ENCODE measurements at places on chromosomes 2 and 18.

GRCh38 chr2:201070948-201071478 is 458 bp downstream of the HYCC2 start:
- DNase-seq = no peak

- peak; percentile 39 for DNase-seq
These were observed 104.9 kb downstream of the ANKRD44 start for GRCh38 chr2:197205585-197206215.

GRCh38 chr2:112290088-112290487 is 14.7 kb downstream of the ZC3H6 start:
- DNase-seq = no peak

DNA sequence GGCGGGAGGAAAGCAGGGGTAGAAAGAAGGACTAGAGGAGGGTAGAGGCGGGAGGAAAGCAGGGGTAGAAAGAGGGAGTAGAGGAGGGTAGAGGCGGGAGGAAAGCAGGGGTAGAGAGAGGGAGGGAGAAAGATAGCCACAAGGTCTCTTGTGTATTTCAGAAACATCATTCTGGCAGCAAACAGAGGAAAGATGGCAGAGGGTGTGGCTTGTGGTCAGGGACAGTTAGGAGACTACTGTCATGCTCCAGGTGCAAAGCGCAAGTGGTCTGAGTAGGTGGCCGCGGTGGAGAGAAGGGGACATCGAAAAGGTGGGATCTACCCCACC is 82.4 kb upstream of the TAF1B start:
- DNase-seq = no peak

DNA sequence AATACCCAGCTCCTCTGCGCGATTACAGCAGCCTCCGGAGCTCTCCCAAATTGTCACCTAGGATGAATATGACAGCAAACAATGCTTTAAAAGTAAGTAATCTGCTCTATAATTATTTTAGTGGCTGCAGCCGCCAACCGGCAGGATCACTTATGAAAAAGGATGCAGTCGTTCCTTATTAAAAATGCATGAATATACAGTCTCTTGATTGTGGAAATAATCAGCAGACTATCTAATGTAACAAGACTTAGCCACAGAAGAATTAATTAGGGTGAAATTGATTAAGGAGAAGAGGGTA is 71.8 kb upstream of the STPG4 start:
- DNase-seq = no peak

DNA sequence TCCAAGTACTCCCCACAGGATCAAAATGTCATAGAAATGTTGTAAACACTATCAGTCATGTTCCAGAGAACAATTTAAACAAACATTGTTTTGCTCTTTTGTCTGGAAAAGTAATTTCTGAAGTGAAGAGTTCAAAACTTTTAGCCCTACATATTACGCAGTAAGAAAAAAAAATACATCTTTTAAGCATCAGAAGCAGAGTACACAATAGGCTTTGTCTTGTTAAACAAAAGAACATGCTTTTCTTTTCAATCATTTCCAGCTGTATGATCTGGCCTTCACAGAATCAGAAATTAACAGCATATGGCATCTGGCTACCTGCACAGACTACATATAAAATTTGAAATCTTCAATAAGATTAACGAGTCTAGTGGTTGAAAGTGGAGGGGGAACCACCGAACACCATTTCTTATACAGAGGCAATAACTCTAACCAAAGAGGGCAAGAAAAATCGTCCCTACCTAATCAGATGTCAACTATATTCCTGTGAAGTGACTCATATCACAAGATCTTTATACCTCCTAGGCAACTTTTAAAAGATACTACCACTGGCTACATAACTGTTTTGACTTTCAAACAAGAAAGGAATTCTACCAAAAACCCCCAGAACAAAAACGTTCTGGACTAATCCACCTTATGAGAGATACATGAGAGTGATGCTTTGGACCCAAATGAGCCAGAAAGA is 149.3 kb downstream of the EXOC6B start:
- DNase-seq = no peak

GRCh38 chr2:28648671-28649395 is 102.8 kb upstream of the PPP1CB start:
- DNase-seq = no peak

- no peak for DNase-seq
These were observed 37.5 kb upstream of the SEMA4C start for GRCh38 chr2:96907115-96908041.

- DNase-seq = no peak
These were observed 46.5 kb upstream of the SESTD1 start for GRCh38 chr2:179311101-179311500.

GRCh38 chr2:74457129-74457548 is 1.1 kb upstream of the WBP1 start:
- no peak for DNase-seq

DNA sequence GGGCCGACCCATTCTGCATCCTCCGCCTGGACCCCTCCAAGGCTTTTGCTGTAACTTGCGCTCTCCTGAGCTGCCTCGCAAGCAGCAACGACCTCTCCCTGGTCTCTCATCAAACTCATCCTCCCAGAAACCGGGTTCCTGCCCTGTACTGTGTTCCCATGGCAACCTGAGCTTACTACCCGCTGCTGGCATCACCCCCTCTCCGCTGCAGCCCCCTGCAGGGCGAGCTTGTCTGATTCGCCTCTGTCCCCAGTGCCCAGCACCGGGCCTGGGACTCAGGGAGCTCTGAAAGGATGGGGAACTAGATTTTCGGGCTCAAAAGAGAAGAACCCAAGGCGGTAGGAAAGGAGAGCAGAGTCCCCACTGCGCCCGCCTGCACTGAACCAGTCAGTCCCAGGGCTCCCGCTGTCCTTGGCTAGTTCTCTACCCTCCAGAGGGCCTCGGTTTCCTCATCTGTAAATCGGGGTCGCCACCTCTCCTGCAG is 463 bp downstream of the HS1BP3 start:
- DNase-seq = peak; percentile 8

DNA sequence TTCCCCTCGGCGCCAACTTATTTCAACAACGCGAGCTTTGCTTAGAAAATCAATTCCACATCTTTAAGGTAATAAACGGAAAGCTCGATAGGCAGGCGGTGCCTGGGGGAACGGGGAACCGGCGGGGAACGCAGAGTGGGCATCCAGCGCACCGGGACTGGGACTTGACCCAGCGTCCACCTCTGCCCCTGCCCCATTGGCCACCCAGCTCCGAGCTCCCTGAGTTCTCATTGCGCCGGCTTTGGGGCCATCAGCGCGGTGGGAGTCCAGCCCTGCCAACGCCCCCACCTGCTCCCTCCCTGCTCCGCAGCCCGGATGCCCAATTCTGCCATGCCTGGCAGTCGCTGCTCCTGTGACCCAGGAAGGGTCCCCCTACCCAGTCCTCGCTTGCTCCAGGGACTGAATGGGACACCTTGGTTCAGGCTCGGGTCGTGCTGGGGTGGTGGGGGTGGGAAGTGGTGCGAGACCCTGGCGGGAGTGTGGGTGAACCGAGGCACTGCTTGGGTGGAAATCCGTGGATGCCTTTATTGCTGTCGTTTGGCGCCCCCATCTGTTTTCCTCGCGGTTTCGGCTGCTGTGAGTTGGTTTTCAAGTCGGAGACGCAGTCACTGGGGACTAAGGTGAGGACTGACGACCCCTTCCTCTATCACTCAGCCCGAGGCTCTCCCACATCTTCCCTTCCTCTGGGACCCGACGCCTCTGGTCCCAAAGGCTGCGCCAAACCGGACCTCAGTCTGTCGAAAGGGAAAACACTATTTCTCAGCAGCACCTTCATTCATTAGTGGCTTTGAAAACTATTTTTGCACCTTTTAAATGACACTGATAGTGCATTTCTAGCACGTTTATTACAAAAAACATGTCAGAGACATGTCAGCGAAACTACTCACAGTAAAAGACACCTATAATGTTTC is 2.4 kb upstream of the EVX2 start:
- no peak for DNase-seq

GRCh38 chr18:63518178-63519012 is 23.8 kb upstream of the SERPINB12 start:
- DNase-seq = peak; percentile 21

DNA sequence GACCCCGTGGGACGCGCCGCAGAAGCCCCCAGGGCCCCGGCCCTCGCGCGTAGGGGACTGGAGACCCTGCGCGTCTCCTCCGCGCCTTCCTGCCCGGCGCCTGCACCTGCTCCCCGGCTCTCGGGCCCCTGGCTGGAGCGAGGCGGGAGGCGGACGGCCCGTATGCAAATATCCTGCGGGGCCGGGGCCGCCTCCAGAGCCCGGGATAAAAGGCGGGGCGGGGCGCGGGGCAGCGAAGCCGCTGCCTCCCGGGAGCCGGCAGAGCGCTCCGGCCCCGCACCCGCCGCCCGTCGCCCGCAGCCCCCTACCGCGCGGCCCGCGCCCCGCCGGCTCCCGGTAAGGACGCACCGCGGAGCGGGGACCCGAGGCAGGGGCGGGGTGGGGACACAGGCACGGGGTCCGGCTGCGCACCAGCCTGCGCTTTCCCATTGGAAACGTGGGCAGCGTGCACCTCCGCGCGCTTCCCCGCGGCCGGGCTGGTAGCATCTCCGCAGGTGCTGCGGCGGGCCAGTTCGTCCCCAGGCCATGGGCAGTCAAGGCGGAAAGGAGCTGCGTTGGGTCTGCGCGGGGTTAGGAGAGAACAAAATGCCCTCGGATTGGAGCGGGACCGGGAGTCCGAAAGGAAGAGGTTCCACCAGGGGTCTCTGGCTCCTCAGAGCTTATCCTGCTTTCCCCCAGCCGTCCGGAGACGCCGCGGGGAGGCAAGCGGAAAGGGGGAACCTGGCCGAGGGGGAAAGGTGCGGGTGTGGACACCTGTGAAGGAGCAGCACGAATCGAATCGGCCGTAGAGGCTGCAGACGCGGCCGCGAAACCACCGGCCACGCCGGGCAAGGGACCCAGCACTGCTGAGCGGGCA is at the start of gene ATP6V1C2:
TSS of gene ATP6V1C2 (plus strand) at position 235 of the 856 bp plus-strand sequence. CDS start 1,220 bp downstream, outside the sequence.
- DNase-seq = no peak

- no peak for DNase-seq
These were observed 115.2 kb upstream of the FOSL2 start for GRCh38 chr2:28277466-28277865.

- peak; percentile 52 for DNase-seq
These were observed at the start of gene ITGA6 for GRCh38 chr2:172427256-172427989. Gene ITGA6, plus strand, starts transcription at chr2:172427586.

GRCh38 chr2:133352719-133353118 is 215.5 kb downstream of the NCKAP5 start:
- DNase-seq = no peak

DNA sequence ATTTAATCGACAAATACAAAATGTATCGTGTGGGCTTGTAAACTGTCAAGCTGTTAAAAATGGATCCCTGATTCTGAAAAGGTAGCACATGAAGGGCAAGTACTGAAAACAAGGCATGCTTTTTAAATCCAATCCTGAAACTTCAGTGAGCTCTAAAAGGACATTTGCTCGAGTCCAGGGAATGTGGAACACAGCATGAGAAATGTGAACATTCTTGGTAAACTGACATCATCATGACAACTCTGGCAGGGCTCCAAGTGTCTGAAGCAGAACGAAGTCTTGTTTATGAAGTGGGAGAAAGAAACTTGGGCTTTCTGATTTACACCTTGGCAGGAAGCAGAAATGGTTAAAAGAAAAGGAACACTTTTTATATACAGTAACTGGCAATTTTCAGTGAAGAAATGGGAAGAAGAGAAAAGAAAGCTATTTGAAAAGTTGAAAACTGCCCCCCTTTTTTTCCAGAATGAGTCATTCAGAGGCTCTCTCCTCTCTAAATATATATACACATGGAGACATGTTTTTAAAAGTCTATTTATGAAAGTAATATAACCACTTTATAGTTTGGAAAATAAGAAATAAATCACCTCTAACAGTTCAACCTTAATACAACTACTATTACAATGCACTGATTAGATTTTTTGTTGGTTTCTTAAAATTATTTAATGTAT is 120.8 kb downstream of the GAREM1 start:
- no peak for DNase-seq

DNA sequence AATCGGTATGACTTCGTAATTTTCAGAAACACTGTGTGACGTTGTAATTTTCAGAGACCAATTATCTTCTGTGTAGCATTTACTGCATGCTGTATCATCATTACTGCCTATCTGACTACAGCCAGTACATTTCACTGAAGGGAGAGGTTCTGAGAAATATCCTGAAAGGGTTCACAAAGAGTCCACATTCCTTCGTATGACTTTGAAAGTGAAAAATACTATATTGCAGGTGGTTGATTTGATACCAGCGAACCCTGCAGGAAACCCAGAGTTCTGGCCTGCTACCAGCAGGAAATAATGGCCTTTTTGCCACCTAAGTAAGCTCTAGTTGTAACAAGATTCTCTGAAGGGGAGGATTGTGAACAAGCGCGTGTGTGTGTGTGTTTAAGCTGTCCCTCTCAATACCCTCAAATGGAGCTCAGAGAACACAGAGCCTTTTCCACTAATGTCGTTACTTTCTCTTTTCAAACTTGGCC is 155.5 kb downstream of the ARHGAP28 start:
- no peak for DNase-seq

- no peak for DNase-seq
These were observed 66.9 kb downstream of the ACVR1 start for GRCh38 chr2:157809212-157809611.

DNA sequence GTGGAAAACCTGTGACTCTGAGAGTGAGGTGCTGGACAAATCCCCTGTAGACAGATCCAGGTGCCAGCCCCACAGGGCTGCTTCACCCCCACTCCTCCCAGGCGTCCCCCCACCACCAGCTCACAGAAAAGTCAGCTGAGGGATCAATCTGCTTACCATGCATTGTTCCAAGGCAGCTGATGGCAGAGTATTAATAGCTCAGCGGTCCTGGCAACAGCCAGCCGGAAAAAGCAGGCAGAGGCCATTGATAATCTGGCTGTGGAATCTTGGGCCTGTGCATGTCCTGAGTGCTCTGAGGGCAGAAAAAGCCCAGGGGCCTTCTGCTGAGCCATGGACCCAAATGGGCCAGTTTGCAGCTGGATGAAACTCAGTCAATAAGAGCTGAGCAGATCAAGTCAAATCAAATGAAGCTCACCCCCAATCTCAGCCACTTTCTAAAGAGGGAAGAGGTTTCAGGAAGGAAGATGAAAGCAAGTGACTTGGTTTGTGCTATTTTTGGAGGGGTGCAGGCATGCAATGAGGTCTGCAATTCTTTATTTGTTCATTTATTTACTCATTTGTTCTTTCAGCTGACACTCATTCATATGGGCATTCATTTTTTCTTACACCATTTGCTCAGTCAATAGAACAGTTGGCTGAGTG is 63.4 kb downstream of the GYPC start:
- no peak for DNase-seq

- no peak for DNase-seq
These were observed 14.1 kb downstream of the DYNC2LI1 start for GRCh38 chr2:43787895-43788294.

DNA sequence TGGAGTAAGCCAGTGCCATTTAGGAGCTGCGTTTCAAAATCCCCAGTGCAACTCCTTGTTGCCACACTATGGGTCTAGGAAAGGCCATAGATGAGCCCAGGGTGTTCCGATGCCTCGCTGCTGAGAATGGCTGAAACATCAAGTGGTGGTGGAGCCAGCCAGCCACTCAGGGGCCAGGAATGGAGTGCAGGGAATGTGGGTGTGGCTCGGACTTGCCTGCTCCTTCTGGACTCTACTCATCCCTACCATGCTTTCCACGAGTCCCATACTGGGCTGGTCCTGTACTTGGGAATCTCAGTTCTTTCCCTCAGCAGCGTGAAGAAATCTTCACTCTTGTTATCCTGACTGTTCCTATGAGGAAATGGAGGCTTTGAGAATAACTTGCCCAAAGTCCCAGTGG is 143.5 kb downstream of the INSIG2 start:
- no peak for DNase-seq

- DNase-seq = no peak
These were observed 372.6 kb upstream of the POU3F3 start for GRCh38 chr2:104481341-104481740.

GRCh38 chr2:223759569-223760430 is 77.6 kb downstream of the AP1S3 start:
- DNase-seq = no peak
